ENCODE measurements at places on chromosomes 16 and 17.
A peak's percentile ranks its signal among the peaks of the same experiment; 100 is the strongest.

- DNase-seq = no peak
Measured at GRCh38 chr17:31780483-31780882, 78.6 kb downstream of the COPRS start.

DNA sequence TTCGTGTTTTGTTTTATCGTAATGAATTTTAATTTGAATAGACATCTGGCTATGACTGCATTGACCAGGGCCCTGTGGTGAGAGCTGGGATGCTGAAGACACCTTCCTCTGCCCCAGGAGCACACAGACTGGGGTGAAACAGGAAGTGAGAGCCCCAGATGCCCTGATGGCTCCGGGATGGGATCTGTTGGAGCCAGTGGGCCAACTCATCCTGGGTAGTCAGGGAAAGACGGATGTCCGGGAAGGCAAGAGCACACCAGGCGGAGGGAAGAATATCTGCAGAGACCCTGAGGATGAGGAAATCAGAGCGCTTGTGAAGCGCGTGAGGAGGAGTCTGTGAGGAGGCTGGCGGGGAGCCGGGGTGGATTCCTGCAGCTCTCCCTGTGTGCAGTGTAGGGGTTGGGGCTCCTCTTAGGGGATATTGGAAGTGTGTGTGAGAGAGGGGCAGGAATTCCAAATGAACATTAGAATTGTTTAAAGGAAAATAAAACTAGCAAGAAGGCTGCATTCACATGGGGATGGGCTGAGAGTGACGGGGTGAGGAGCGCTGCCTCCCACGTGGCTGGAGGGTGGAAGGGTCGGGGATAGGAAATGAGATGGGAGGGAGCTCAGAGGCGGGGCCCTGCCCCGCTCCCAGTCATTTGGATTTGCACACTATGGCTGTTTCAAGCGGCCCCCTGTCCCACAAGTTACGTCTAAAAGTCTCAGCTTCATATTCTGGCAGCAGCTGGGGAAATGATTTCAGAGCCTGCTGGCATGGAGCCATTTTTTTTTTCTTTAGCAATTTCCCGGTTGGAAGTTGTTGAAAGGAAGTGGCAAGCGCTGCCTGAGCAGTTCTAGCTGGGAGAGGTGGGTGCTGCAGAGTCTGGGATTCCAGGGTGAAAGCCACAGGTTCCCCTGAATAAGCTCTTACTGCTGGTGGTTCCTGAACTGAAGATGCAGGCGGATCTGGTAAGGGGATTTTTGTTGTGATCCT is 71.2 kb upstream of the LGALS9 start:
- no peak for DNase-seq

GRCh38 chr16:23948949-23949411 is 113.2 kb downstream of the PRKCB start:
- DNase-seq = peak; percentile 69

DNA sequence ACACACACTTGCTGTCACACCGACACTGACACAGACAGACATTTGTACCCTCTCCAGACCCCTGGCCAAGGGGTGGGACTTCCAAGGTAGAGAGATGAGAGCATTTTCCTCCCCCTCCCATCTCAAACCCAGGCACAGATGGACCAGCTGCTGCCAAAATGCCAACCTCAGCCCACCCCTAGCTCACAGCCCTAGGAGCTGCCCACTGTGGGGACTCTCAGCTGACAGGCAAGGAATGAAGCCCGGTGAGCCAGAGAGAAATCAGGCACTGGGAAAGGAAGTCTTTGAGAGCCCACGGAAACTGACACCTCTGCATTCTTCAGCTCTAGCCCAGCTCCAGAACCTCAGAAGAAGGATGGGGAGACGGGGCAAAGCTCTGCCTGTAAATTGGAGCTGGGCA is 2.8 kb downstream of the ETV4 start:
- no peak for DNase-seq

DNA sequence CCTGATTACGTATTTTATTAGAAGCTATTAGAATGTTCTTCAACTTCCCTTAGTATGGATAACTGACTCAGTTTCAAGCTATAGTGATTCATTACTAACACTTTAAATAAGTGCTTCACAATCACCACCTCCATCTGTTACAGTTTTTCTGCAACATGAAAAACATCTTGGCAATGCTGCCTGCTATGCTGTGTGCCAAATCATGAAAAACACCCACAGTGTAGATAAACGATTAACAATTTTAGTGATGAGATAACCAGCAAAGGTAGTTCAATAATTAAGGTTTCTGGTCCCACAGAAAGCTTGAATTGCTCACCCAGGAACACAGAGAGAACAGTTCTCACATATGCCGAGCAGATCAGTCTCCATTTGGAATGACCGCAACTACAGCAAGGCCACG is 51.4 kb upstream of the SLC25A19 start:
- DNase-seq = no peak

- no peak for DNase-seq
Measured at GRCh38 chr17:77849239-77849638, 109.3 kb upstream of the TNRC6C start.

GRCh38 chr16:25155553-25156460 is 44.3 kb downstream of the LCMT1 start:
- peak; percentile 33 for DNase-seq

- no peak for DNase-seq
Measured at GRCh38 chr16:24344784-24345183, 88.6 kb downstream of the CACNG3 start.

DNA sequence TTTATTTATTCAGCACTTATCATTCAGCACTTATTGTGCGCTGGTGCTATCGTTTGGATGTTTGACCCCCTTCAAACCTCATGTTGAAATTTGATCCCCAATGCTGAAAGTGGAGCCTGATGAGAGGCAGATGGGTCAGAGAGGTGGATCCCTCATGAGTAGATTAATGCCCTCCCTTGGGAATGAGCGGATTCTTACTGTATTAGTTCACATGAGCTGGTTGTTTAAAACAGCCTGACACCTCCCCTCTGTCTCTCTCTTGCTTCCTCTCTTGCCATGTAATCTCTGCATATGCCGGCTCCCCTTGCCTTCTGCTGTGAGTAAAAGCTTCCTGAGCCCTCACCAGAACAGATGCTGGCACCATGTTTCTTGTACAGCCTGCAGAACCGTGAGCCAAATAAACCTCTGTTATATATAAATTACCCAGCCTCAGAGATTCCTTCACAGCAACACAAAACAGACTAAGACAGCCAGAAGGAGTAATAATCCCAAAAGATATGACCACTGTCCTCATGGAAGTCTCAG is 111.1 kb downstream of the CACNG3 start:
- DNase-seq = no peak

DNA sequence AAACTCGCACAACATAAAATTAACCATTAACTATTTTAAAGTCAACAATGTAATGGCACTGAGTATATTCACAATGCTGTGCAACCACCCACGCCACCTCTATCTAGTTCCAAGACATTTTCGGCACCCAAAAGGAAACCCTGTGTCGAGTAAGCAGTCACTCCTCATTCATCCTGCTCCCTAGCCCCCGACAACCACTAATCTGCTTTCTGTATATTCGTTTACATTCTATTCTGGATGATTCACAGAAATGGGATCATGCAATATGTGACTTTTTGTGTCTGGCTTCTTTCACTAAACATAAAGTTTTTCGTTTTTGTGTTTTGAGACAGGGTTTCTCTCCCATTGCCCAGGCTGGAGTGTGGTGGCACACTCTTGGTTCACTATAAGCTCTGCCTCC is 42.2 kb upstream of the HAPSTR1 start:
- no peak for DNase-seq

DNA sequence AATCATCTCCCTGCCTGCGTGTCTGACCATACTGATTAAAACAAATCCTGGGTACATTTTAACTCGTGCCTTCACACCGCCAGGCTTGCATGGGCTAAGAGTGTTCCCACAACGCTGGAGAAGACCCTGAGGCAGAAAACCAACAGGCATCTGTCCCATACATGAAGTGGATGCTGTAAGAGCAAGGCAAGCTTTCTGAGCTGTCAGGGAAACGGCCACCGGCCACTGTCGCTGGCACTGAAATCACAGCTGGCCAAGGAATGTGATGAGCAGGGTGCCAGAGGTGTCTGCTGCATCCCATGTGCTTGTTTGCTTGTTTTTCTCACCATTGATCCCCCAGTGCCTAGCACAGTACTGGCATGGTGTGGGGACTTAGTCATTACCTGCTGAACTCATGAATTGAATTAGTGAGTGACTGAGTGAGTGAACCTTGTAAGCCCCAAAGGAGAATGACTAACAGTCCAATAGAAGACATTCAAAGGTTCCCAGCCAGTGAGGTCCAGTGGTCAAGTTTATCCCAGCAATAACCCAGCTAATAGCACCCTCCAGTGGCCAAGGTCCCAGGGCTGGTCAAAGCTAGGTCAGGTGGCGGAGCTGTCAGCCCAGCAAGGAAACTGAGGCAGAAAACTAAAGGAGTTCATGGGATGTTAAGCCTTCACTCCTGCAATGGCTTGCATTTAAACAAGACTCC is 92.7 kb upstream of the CDH5 start:
- no peak for DNase-seq

GRCh38 chr16:72837846-72838585 is 209.9 kb downstream of the ZFHX3 start:
- no peak for DNase-seq

Measured in activated CD8-positive, alpha-beta T cell treated with anti-CD3 and anti-CD28 coated beads, Interleukin-2, amount 10 ng/mL, durations not matched to agents 7 days and 5 days (primary cell).